Upper lobe of right lung (tissue), 1 donor: ENCODE measurements at places on chromosomes 2 and 18. TPM values are rescaled to one million over a fixed set of nuclear protein-coding genes. Genes with fewer than 3 reads are reported as not detected.

The RUFY4 gene
- total RNA-seq: not detected

The MATN3 gene
- 11.7 TPM for total RNA-seq

The NMUR1 gene
- 5.8 TPM for total RNA-seq

The CHST9 gene
- 0.03 TPM for total RNA-seq

The VRK2 gene
- 23.8 TPM for total RNA-seq

The RTP5 gene
- total RNA-seq: not detected

The NR4A2 gene
- total RNA-seq: 3.5 TPM

The B3GNT7 gene
- 53.5 TPM for total RNA-seq

The HOXD12 gene
- not detected for total RNA-seq

The AQP4 gene
- 345 TPM for total RNA-seq

The TFCP2L1 gene
- total RNA-seq: 22.0 TPM

The SERPINB10 gene
- total RNA-seq: not detected

DNA sequence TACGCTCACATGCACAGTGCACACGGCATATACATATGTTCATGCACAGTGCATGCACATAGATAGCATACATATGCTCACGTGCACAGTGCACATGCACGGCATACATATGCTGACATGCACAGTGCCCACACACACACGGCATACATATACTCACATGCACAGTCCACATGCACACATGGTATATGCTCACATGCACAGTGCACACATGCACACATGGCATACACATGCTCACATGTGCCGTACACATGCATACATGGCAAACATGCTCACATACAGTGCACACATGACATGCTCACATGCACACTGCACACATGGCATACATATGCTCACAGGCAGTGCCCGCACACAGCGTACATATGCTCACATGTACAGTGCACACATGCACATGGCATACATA is 97.7 kb upstream of the CTDP1 start:
- no peak for DNase-seq

DNA sequence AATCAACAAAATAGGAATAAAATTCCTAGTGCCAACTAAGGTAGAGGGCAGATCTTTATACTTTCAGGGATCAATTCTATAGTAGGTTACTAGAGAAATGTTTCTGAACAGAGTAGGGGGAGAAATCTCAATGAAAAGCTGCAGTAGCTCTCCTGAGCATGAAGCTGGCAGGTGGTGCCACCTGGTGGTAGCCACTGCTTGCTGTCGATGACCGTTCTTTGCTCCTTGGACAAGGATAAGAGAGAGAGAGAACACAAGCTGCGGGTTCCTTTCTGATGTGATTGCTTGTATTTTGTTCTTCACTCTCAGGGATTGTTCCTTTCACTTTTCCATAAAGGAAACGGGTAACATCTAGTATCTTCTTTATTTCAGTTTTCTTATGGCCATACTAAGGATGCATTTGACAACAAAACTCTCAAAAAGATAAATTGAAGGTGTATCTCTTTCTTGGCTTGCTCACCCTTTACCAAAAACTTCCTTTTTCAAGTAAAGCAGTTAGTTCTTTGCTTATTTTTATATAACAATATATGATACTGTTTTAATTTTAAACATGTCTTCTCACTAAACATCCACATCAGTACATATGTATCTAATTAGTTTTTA is 18.6 kb upstream of the MRPL19 start:
- peak; percentile 84 for DNase-seq

GRCh38 chr18:72742002-72742401 is 125.8 kb downstream of the NETO1 start:
- no peak for DNase-seq

DNA sequence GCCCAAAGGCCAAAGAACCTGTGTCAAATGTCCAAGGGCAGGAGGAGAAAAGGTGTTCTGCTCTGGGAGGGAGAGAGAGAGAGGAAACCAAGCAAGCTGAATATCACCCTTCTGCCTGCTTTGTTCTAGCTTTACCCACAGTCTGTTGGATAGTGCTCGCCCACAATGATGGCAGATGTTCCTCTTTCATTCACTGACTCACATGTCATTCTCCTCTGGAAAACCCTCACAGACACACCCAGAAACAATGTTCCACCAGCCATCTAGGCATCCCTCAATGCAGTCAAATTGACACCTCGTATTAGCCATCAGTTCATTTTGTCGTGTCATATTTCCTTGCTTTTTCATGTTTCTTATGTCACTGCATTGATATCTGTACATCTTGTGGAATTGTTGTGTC is 150.3 kb downstream of the UBR3 start:
- no peak for DNase-seq

DNA sequence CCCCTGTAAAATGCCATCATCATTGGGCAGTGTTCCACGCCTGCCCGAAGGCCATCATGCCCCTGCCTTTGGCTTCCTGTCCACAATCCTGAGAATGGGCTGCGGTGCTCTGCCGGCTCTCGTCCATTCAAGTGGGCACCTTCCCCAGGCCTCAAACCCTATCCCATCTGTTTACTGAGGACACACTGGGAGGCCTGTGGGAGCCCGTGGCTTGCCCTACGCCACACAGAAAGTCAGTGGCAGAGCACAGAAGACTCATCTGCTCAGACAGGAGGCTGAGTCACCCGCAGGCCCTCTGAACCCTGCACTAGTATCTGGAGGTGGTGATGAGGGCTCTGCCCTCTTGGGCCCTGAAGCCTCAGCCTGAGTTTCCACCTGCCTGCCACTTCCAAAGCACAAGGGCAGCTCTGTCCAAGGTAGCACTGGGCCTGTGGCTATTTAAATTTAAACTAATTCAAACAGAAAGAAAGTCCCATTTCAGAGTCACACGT is 19.1 kb upstream of the ANKRD53 start:
- DNase-seq: peak; percentile 46

- DNase-seq: peak; percentile 9
Measured at GRCh38 chr2:231348704-231349373, 46.7 kb upstream of the B3GNT7 start.

DNA sequence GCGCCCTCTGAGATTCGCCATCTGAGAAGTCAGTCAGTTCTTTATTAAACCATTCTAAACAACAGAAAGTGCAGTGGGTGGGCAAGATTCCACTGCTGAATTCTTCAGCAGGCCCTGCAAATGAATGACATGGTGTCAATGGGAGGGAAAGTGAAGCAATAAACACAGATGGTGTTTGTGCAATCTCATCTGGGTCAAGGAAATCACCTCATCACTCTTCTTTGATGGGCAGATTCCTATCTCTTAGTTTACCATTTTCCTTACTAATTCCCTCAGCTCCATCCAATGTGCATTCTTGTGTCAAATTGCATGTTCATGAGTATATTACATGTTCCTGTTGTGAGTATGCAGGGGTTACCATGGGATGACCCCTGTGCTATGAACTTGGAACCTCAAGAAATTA is 100.7 kb upstream of the CYP1B1 start:
- DNase-seq: no peak

DNA sequence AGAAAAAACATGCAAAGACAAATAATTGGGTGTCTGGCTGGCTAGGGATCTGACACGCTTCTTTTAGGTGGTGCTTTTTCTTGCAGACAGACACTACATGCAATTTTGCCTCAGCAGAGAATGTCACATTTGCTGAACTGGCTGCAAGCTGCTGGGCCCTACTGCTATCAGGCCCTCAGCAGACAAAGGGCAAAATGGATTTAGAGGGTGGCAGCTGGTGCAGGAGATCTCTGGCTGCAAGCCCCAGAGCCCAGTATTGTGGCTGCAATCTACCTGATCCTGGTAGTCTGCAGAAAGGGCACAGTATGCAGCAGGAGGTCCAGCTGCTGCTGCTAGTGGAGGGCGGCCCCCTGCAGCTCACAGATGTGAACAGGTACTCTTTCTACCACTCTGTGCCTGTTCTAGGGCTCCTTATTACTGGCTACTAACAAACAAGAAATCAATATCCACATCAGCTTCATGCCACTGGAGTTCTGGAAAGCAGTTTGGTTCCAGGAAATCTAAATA is 796.7 kb upstream of the CELF4 start:
- DNase-seq: no peak

- DNase-seq: no peak
Measured at GRCh38 chr2:40719414-40719813, 267.5 kb upstream of the SLC8A1 start.

- DNase-seq: no peak
Measured at GRCh38 chr2:156695020-156695419, 258.8 kb downstream of the GPD2 start.

DNA sequence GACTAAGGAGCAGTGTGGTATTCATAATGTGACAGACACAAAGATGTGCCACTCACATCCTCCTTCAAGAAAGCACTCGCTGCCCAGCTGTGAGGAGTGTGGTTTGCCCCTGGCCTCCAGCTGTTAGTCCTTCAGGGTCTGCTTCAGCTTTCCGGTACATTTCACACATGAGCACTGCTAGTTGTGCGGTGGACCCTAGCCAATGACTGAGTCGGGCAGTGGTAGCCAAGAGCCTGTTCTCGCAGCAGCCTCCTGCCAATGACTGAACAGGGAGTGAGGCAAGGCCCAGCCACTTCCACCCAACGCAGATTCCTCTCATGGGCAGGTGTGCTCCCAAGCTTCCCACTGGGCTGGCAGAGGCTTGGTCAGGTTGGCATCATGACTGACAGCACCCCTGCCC is 254.3 kb downstream of the RBM43 start:
- DNase-seq: no peak

DNA sequence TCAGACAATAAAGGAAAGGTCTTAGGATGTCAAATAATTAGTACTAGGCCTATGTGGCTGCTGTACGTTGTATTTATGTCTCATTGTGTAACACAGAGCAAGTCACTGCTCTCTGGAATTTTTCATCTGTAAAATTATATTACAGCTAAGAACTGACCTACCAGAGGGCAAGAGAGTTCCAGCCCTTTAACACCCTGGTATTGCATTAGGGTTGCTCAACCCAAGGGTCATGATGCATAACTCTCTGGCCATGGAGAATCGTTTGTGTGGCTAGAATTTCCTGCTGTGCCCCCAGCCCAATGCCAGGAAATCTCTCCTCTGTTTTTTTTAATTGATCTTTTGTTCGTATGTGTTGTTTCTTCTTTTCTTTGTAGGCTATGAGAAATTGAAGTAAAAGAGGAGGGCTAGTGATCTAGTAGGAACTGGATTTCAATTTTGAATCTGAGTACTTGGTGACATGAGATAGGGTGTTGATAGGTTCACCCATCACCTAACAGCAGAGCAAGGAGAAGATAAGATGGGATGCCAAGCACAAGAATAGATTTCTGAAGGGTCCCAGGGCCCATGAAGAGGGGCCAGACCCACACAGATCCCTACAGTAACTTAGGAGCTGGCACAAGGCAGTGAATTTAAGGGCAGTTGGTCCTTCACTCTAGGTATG is 571.2 kb upstream of the TNP1 start:
- DNase-seq: no peak

- no peak for DNase-seq
Measured at GRCh38 chr2:189144700-189145211, 34.8 kb downstream of the COL5A2 start.

DNA sequence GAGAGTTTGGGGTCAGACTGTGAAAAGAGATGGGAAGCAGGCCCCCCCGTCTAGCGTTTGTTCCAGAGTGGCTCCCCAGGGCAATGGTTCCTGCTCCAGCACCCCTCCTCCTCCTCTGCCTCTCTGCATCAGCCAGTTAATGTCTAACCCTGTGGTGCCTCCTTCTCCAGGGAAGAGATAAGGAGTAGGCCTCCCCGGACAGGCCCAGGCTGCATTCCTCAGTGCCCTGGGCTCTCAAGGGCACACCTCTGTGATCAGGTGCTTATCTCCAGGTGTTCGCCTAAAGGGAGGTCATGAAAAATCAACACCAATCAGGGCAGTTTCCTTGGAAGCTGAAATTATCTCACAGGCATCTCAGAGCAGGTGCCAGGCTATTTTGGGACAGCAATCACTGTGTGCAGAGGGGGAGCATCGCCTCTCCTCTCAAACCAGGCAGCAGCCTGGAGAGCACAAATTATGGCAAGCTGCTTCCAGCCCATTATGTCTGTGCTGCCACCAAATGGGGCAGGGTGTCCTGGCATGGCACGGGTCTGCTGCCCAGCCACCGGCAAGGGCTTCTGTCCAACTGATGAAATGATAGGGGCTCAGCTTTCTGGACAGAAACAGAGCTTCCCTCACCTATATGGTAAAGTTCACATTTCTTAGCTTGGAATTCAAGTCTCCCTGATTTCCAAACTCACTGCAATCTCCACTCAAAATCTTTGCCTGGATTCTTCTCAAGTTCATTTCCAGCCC is 255.8 kb upstream of the SLC14A2 start:
- DNase-seq: no peak

GRCh38 chr2:17149945-17150344 is 368.3 kb downstream of the RAD51AP2 start:
- DNase-seq: no peak

- DNase-seq: no peak
Measured at GRCh38 chr18:34651586-34652369, 58.3 kb upstream of the DTNA start.

DNA sequence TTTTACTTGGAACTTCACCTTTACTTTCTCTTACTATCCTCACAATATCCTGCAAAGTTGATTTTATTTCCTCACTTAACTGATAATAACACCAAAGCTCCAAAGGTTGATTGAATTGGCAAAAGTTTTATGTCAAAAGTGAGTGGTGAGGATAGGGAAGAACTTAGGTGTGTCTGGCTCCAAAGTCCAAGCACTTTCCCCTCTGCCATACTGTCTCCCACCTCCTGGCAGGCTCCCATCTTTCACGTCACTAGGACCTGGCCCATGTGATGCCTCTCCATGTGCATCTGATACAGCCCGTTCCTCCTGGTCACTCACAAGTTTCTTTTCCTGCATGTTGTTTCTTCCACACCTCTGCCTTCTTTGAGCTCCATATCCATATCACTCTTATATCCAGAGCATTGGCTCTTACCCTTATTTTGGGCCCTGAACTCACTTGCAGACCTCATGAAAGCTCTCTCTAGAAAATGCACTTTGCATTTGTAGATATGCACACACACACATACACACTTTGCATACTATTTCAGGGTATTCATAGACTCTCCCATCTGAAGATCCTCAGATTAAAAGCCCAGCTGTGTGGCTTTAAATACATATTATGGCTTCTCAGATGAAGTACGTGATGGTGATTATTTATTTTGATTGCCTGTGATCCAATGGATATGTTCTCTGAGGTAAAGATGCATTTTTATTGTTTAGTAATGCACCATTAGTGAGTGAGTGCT is 12.3 kb downstream of the MEP1B start:
- DNase-seq: no peak

- DNase-seq: no peak
Measured at GRCh38 chr2:223090039-223090438, 38.0 kb downstream of the KCNE4 start.

GRCh38 chr2:30412684-30413570 is 34.1 kb upstream of the LCLAT1 start:
- DNase-seq: no peak
